ENCODE measurements at places on chromosomes 2 and 18. TPM values are rescaled to one million over a fixed set of nuclear protein-coding genes. Genes with fewer than 3 reads are reported as not detected.

Gene ANKRD62
- total RNA-seq: not detected

Gene SAG
- 1.3 TPM for total RNA-seq

Gene APCDD1
- not detected for total RNA-seq

Gene CROCC2
- total RNA-seq: not detected

Gene MAB21L4
- not detected for total RNA-seq

Gene HOXD11
- total RNA-seq: not detected

Gene ANKRD29
- not detected for total RNA-seq
